ENCODE measurements at places on chromosomes 6 and 20.

GRCh38 chr20:24933266-24933908, 15.7 kb upstream of the CST7 start:
- no peak for DNase-seq

GRCh38 chr20:24991897-24992486, 559 bp downstream of the APMAP start:
- no peak for DNase-seq

GRCh38 chr6:107656401-107656800, 166.5 kb downstream of the SOBP start:
- DNase-seq, result no peak

DNA sequence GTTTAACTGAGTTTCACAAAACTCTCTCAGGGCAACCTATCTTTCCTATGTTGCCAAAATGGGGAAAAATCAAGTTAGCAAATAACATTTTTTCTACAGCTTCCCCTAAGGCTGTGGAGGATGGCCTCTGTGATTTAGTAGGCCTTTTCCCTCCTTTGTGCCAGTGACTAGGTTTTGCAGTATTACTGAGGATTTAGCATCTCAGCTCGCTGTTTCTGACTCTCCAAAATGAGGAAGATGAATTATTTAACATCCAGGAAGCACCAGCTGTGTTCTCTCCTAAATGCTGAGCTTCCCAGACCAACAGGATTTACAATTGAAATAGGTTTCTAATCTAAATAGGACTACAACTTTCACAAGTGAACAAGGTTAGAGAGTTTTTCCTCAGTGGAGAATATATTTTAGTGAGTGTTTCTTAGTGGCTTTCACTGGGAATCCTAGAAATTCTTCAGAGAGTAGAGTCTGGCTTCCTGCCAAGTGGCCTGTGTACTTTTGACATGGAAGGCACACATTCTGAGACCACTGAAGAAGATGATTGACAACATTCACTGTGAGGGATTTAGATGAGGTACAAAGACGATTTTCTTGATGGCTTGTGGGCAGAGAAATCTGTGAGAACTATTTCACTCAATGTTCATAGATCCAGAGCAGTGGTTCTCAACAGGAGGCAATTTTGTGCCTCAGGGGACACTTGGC, 62.4 kb downstream of the PTCHD4 start:
- no peak for DNase-seq

GRCh38 chr6:87583822-87584221, 6.0 kb downstream of the RARS2 start:
- DNase-seq, result no peak

DNA sequence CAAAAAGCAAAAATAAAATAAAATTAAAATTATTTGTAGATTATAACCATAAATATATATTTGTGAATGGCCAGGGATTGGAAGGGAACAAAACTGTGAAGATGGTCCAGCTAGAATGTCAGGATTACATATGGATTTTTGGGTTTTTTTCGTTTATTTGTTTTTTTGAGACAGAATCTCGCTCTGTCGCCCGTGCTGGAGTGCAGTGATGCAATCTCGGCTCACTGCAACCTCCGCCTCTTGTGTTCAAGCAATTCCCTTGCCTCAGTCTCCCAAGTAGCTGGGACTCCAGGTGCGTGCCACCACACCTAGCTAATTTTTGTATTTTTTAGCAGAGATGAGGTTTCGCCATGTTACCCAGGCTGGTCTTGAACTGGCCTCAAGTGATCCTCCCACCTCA, 7.8 kb upstream of the C6orf132 start:
- no peak for DNase-seq

GRCh38 chr6:139349464-139350020, 24.9 kb downstream of the CITED2 start:
- DNase-seq, result peak; percentile 21

- DNase-seq, result peak; percentile 74
Measured at GRCh38 chr6:108589244-108589791, 28.6 kb downstream of the FOXO3 start.

- peak; percentile 71 for DNase-seq
Measured at GRCh38 chr6:57252975-57253374, 30.9 kb upstream of the RAB23 start.

- DNase-seq, result no peak
Measured at GRCh38 chr20:61968036-61968810, 97.5 kb downstream of the TAF4 start.

- peak; percentile 47 for DNase-seq
Measured at GRCh38 chr20:32316667-32317066, 39.2 kb downstream of the KIF3B start.

GRCh38 chr6:38404900-38405556, 234.7 kb downstream of the BTBD9 start:
- peak; percentile 33 for DNase-seq

DNA sequence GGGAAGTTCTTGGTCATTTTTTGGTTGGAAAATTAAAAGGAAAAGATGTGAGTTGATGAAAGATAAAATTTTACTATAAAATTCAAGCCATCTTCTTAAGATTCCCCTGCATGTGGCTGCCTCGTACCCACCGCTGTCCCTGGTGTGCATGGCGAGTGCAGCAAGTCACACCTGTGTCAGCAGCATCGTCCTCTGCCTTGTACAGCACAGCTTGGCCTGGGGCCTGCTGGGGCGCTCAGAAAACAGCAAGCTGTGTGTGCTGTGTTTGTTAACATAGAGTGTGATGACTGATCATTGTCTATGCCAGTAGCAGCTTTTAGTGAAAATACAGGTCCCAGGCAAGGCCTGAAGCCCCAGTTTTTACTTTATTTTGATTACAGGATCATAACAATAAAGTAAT, 56.7 kb downstream of the FAM120B start:
- no peak for DNase-seq

DNA sequence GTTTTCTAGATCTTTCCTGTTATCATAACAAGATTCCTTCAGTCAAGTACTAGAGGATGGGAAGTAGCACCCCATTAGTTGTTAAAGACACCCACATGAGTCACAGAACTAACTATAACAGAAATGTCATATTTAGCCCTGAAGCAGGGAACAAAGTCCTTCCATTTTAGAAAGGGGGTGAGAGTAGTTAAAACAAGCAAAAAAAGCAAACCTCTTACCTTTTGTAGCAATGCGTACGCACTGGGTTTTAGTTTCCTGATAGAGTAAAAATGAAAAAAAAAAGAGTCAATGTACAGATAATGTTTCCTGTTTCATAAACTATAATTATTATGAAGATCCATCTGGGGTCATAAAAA, 163.7 kb upstream of the THEMIS start:
- DNase-seq, result no peak

DNA sequence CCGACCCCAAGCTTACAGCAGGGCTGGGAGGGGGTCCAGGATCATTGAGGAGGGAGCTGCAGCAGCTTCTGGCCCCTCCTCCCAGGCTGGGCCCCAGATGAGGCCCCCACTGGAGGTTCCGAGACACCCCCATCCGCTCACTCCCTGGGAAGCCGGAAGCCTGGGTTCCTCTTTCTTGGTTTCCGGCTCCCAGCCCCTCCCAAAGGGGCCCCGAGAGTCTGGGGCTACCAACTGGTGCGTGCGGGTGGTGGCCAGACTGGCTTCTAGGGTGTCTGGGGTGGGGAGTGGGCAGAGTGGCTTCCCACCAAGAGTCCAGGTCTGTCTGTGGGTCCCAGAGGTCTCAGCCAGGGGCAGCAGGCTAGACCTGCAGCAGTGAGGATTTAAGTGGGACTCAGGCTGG, 2.2 kb downstream of the RGS19 start:
- no peak for DNase-seq

DNA sequence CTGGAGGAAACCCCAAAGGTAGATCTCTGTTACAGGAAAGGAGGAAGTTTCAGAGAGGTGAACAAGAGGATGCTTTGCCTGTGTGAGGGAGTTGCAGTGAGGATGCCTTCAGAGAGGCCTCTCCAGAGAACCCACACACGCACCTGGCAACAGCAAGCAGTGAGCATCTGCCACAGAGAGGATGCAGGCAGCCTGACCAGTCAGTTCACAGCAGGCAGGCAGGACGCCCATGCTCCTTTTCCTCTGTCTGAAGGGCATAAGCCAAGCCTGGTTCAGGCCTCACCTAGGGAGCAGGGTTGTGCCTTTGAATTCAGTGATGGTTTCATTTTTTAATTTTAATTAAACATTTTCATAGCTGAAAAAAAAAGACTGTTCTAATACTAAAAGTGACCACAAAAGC, 346.0 kb upstream of the MARCKS start:
- DNase-seq, result no peak

- DNase-seq, result no peak
Measured at GRCh38 chr6:16553531-16553930, 207.7 kb downstream of the ATXN1 start.

- DNase-seq, result peak; percentile 41
Measured at GRCh38 chr20:47137231-47137870, 219.1 kb downstream of the ZMYND8 start.

Measured in fibroblast of mammary gland (primary cell).